SK-N-SH (cell line): ENCODE measurements at places on chromosomes 5 and 9. TPM values are rescaled to one million over a fixed set of nuclear protein-coding genes. Genes with fewer than 3 reads are reported as not detected.

DNA sequence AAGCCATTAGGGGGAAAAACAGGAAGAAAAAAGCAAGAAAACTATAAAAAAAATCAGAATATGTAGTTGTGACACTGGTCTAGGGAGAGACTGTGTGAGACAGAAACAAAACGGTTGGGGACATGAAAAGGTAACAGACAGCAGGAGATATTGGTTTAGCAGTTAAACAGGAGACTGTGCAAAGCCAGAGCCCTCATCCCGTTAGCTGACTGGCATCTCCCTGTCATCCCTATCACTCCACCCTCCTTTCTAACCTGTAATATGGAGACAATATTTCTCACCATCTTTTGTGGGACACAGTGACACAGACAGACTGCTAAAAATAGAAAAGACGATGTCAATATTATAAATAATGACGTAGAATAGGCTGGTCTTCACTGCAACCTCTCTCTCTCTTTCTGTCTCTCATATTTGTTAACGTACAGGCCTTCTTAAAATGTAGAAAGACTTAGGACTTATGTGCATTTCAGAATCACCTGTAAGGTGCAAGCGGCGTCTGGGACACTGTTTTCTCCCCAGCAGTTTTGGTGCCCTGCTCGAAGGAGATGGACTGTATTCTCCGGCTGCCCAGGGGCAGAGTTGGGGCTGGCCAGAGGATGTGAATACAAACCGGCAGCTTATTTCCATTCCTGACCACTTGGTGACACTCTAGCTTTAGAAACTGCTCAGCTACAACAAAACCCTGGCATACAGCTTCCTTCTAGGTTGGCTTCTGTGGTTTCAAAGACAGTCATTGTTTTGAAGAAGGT is 190.6 kb downstream of the MAT2B start:
- peaks cover 2% of the 10 kb centered on the region; the same call in 1 of the 2 replicates for H3K4me1 ChIP-seq
- DNase-seq, result peak; percentile 50
- no peaks in the 10 kb centered on the region for H3K27me3 ChIP-seq

- no peaks in the 10 kb centered on the region for H3K27me3 ChIP-seq
- no peak overlapping the region for H3K27ac ChIP-seq
- H3K4me1 ChIP-seq, result no peaks in the 10 kb centered on the region
- no peak overlapping the region for H3K4me3 ChIP-seq
These were observed 20.3 kb upstream of the TERT start for GRCh38 chr5:1315018-1315708.

GRCh38 chr5:133142782-133143181 is 91.0 kb downstream of the HSPA4 start:
- no peak for DNase-seq
- no peaks in the 10 kb centered on the region; the same call in 1 of the 2 replicates for H3K27me3 ChIP-seq

DNA sequence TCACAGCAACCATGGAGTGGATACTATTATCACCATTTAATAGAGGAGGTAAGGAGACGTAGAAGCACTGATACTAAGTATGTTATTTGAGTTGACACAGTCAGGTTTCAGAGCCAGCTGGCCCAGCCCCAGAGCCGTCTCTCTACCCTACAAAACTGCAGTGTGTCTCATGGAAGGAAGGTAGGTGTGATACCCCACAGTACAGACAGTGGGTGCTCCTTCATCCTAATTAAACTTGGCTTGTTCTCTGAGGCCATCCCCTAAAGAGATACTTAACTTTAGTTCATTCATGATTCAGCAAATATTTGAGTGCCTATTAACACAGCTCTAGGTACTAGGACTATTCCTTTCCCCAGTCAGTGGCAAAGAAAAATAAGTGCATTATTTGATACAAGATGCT is 22.6 kb downstream of the PIP5K1B start:
- H3K4me1 ChIP-seq, result no peaks in the 10 kb centered on the region
- no peaks in the 10 kb centered on the region for H3K36me3 ChIP-seq
- no peaks in the 10 kb centered on the region for H3K27me3 ChIP-seq
- no peak for DNase-seq
- H3K27ac ChIP-seq, result no peak overlapping the region

- H3K4me3 ChIP-seq, result no peak overlapping the region
- H3K27me3 ChIP-seq, result no peaks in the 10 kb centered on the region
- H3K4me1 ChIP-seq, result peaks cover 4% of the 10 kb centered on the region; the same call in 1 of the 2 replicates
- no peaks in the 10 kb centered on the region for H3K36me3 ChIP-seq
- H3K27ac ChIP-seq, result no peak overlapping the region
These were observed 11.1 kb upstream of the MED27 start for GRCh38 chr9:132090771-132091170.

DNA sequence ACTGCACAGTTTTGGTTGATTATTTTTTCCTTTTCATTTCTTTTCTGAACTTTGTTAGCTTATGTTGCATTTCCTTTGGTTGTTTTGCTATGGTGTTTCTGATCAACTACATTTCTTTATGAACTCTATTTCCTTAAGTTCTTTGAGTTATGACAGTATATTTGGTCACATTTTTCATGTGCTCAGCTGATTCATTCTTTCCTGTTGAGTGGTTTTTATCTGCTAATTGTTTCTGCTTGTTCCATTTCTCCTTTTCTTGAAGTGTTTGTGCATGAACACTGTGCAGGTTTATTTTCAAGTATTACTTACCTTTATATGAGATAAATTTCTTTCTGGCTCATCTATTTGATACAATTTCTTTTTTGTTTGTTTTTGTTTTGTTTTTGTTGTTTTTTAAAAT is 50.9 kb upstream of the MACIR start:
- peaks cover 29% of the 10 kb centered on the region for H3K36me3 ChIP-seq
- H3K4me3 ChIP-seq, result no peak overlapping the region
- DNase-seq, result no peak
- H3K27me3 ChIP-seq, result no peaks in the 10 kb centered on the region
- H3K27ac ChIP-seq, result no peak overlapping the region

GRCh38 chr9:35791297-35791921 is at the start of gene NPR2:
Gene NPR2, plus strand, starts transcription at chr9:35791591. Its CDS starts 818 bp downstream, at chr9:35792409.
- H3K4me1 ChIP-seq, result peaks cover 12% of the 10 kb centered on the region; the same call in 1 of the 2 replicates
- no peak within 1 kb of the TSS for H3K27ac ChIP-seq
- DNase-seq, result peak; percentile 71
- no peak within 1 kb of the TSS for H3K4me3 ChIP-seq

- no peaks in the 10 kb centered on the region for H3K36me3 ChIP-seq
- H3K27me3 ChIP-seq, result peaks cover 27% of the 10 kb centered on the region
- peak within 1 kb of the TSS; percentile 53 for H3K4me3 ChIP-seq
- H3K27ac ChIP-seq, result no peak within 1 kb of the TSS
- peak; percentile 93 for DNase-seq
These were observed at the start of gene AIF1L for GRCh38 chr9:131096269-131097125. Gene AIF1L, plus strand, starts transcription at chr9:131096531. Its CDS starts 99 bp downstream, at chr9:131096630.

GRCh38 chr5:13133951-13134350 is 810.5 kb downstream of the DNAH5 start:
- H3K27ac ChIP-seq, result no peak overlapping the region
- H3K27me3 ChIP-seq, result no peaks in the 10 kb centered on the region
- H3K4me1 ChIP-seq, result no peaks in the 10 kb centered on the region
- DNase-seq, result no peak
- H3K36me3 ChIP-seq, result no peaks in the 10 kb centered on the region

GRCh38 chr9:84460695-84461094 is 120.1 kb upstream of the SLC28A3 start:
- H3K36me3 ChIP-seq, result no peaks in the 10 kb centered on the region
- H3K27me3 ChIP-seq, result no peaks in the 10 kb centered on the region

DNA sequence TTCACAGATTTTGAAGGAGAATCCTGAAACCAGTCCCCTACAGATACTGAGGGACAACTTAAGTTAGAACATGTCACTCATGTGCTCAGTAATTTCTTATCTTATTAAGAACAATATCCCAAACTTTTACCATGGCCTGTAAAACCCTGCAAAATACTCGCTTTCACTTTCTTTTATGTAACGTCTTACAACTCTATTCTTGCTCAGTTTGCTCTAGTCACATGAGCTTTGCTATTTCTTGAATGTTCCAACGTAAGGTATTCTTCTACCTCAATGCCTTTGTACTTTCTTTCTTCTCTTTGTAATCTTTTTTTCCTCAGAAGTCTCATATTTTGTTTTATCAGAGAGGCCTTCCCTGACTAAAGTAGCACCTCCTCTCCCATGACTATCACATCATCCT is 14.1 kb downstream of the TMEM38B start:
- H3K36me3 ChIP-seq, result peaks cover 3% of the 10 kb centered on the region
- no peak overlapping the region for H3K27ac ChIP-seq
- H3K4me3 ChIP-seq, result no peak overlapping the region
- H3K4me1 ChIP-seq, result no peaks in the 10 kb centered on the region
- no peak for DNase-seq

DNA sequence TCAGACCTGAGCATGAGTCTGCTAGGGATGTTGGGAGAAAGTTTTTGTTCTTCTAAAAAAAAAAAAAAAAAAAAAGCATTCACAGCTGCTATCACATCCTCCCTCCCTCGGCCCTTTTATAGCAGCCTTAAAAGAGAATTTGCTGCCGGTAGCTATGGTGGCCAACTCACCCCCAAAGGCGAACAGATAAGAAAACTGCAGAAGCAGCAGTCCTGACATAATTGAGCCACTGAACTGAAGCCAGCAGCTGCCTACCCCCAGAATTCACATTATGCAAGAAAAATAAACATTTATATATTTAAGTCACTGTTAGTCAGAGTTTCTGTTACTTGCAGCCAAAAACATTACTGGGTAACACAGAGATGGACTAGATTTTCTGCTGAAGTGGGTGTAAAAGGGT is 124.3 kb upstream of the SMARCA2 start:
- H3K27ac ChIP-seq, result no peak overlapping the region
- no peak overlapping the region for H3K4me3 ChIP-seq
- no peak for DNase-seq
- H3K36me3 ChIP-seq, result no peaks in the 10 kb centered on the region

DNA sequence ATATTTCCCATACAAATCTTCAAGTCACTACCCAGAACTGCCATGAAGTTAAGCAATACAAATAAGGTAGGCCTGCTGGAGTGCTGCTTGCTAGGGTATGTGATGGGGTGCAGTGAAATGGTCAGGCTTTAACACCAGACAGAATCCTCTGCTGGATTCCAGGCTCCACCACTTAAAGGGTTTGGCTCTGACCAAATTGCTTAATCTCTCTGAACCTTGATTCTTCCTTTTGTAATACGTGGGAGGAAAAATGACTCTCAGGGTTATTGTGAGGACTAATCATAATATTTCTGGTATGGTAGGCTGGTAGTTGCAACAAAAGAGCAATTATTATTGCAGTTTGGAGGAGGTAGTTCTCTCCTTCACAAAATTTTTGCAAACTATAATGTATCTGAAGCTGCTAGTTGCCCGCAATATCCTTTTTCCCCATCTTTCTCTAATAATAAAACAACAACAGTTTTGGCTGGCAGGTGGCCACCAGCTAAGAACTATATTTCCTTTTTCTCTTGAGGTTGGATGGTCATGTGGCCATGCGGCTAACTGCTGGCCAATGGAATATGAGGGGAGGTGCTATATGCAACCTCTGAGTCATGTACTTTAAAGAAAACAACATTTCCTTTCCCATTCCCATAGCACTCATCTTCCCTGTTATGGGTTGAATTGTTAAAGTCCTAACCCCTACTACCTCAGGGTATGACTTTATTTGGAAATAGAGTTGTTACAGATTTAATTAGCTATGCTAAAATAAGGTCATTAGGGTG is 44.1 kb downstream of the CCL28 start:
- no peaks in the 10 kb centered on the region for H3K36me3 ChIP-seq
- no peak overlapping the region for H3K27ac ChIP-seq
- H3K4me3 ChIP-seq, result no peak overlapping the region
- no peaks in the 10 kb centered on the region for H3K4me1 ChIP-seq
- no peaks in the 10 kb centered on the region; the same call in 1 of the 2 replicates for H3K27me3 ChIP-seq

DNA sequence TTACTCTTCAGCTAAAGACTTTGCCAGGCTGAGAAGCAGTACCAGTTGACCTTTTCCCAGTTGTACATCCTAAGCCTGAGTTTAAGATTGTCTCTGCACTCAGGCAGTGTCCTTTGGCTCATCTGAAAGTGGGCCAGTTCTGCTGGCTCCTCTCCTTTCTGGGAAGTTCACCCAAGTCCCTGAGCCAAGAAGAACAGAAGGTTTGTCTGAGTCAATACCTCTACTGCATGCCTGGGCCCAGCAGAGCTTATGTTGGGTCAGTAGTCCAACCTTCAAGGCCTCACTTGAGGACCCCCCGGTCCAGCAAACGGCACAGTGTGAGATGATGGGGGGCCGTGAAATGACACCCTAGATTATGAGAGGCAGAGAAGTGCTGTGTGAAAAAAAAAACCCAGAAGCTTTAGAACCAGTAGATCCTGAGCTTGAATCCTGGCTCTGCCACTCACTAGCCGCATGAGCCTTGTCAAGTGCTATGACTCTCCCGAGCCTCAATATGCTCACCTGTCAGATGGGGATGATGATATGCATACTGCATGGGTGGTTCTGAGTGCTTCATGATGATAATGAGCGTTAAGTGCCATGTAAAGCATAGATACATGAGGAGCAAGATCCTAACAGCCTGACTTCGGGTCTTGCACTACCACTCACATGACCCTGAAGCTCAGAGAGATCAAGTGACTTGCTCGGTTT is 156.0 kb downstream of the MACROH2A1 start:
- H3K4me1 ChIP-seq, result peaks cover 73% of the 10 kb centered on the region
- no peaks in the 10 kb centered on the region for H3K36me3 ChIP-seq
- DNase-seq, result no peak
- H3K27ac ChIP-seq, result peak overlapping the region; percentile 14; the same call in 1 of the 2 replicates
- H3K4me3 ChIP-seq, result no peak overlapping the region
- H3K27me3 ChIP-seq, result no peaks in the 10 kb centered on the region

- no peak overlapping the region for H3K4me3 ChIP-seq
- H3K4me1 ChIP-seq, result peaks cover 7% of the 10 kb centered on the region
- H3K27ac ChIP-seq, result no peak overlapping the region
These were observed 389.0 kb downstream of the RASEF start for GRCh38 chr9:82673919-82674318.

Gene ZNG1A
- polyA plus RNA-seq, result 14.3 and 18.5 TPM in 2 replicates

Gene PTGS1
- polyA plus RNA-seq, result 4.0 and 5.4 TPM in 2 replicates

Gene PHF2
- 7.7 and 11.2 TPM in 2 replicates for polyA plus RNA-seq

Gene NRG2
- 3.5 and 3.7 TPM in 2 replicates for polyA plus RNA-seq

Gene RPL35
- polyA plus RNA-seq, result 5,012 and 5,348 TPM in 2 replicates

Gene TMEM215
- polyA plus RNA-seq, result not detected in 2 replicates

Gene AOPEP
- polyA plus RNA-seq, result 53.0 and 54.6 TPM in 2 replicates

Gene PLPP7
- polyA plus RNA-seq, result 8.6 and 8.8 TPM in 2 replicates
